ENCODE measurements at places on chromosomes 5 and 9. TPM values are rescaled to one million over a fixed set of nuclear protein-coding genes. Genes with fewer than 3 reads are reported as not detected.

The SPATA31A7 gene
- polyA plus RNA-seq, result not detected

The NFIB gene
- 18.1 TPM for polyA plus RNA-seq

The MCC gene
- 31.6 TPM for polyA plus RNA-seq

The ANKDD1B gene
- 4.7 TPM for polyA plus RNA-seq

The TEX48 gene
- not detected for polyA plus RNA-seq

DNA sequence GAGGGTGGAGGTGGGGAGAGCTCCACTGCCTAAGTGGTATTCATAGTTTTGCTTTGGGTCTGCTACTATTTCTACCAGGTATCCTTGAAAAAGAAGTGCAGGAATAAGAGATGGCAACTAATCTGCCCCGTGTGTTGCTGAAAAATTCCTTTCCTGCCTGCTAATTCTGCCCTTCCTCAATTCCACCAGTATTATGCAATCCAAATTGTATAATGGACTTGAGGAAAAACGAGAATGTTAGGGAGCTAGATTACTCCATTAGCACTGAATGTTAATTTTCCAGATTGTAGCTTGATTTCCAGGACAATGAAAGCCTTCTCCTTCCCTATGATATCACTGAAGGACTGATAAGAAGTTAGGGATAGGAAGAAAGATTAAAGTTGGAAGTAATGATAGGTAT lies 16.9 kb downstream of the ADAM19 start:
- no peak for DNase-seq

GRCh38 chr9:97573482-97574073 lies 59.6 kb downstream of the TSTD2 start:
- no peak for DNase-seq

GRCh38 chr9:135136991-135137832 lies 49.7 kb downstream of the OLFM1 start:
- no peak for DNase-seq

DNA sequence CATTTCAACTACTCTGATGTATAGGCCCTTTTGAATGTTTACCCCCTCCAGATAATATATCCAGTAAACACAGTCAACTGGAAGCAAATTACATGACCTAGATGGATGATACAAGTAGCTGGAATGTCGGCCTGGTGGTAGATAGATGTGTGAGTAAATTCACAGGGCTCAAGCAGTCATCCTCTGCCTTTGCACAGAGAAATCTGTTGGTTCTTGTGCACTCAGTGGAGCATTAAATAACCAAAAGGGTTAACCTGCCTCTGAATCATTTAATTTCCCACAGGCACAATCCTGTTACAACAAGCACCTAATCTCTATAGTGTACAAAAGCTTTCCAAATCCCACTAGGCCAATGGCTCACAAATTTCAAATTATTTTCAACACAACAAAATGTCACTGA lies 668.3 kb downstream of the DNAH5 start:
- no peak for DNase-seq

GRCh38 chr5:111810112-111810511 lies 53.1 kb upstream of the NREP start:
- no peak for DNase-seq

DNA sequence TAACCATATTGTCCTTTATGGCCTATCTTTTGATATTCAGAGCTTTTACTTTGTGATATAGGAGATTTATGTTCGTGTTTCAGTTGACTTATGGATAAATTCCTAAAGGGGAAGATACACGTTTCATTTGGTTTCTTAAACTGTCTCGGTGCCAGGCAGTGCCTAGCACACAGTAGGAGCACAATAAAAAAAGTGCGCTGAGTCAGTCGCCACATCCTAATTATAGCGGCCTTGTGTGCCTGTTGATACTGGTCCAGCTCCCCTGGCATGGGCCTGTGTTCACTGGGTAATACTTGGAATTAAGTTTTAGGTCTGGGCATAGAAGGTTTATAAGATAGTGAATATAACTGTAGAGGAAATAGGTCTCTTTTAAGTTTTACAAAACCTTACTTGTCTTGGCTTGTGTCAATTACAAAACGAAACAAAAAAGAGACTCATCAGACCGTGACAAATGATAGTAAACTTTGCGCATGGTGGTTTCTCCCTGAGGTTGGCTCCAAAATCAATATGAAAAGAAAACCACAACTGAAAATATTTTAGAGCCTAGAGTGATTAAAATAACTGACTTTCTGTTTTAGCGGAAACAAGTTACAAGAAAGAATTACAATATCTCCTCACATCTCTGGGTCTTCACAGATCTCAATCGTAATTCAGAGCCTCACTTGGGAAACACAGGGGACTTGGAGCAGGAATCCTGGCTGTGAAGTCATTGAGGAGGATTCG lies 84.8 kb downstream of the MVB12B start:
- DNase-seq, result no peak

DNA sequence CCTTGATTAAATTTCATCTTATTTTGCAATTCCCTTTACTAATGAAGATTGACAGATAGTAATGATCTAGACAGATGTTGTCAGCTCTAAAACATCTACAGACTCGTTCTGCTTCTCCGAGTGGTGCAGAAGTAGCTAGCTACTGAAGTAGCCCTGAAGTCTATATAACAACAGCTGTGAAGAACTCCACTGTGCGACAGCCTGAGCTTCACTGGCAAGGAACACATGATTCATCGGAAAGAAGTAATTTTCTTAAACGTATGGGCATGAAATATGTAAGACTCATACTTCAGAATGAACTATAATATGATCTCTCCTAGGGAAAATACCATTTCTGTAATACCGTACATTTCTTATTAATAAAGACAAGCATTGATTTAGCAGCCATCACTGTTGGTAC lies 96.2 kb downstream of the TRPM3 start:
- DNase-seq, result no peak

All from right renal cortex interstitium (tissue), 3 donors.